NK-92 treated with Interleukin-12 subunit alpha and Interleukin-12 subunit beta, amount 100 ng/mL, for 24 hours (cell line): ENCODE measurements at places on chromosomes 5 and 9.
A peak's percentile ranks its signal among the peaks of the same experiment; 100 is the strongest.

- DNase-seq = peak; percentile 45
These were observed 3.6 kb downstream of the IQGAP2 start for GRCh38 chr5:76406673-76407072.

GRCh38 chr5:144487207-144487606 lies 316.5 kb downstream of the KCTD16 start:
- no peak for DNase-seq

DNA sequence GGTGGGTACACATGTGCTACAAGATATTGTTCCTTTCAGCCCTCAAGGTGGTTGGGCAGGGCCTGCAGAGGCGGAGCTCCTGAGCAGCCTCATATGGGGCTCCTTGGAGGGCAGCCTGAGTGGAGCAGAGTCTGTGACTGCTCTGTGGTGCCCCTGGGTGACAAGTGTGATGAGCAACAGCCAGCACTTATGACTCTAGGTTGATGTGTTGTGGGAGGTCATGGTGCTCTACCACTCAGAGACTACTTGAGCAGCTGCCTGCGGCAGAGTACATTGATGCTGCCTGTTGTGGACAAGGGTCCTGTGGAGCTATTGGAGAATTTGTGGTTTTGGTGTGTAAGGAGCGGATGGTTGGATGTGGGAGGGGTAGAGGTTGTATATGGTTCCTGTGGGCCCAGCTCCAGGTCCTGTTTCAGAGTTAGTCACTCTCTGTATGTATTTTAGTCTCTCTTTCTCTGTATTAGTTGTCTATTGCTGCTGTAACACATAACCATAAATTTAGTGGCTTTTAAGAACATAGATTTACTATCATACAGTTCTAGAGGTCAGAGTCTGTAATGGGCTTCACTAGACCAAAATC lies 141.3 kb downstream of the SREK1 start:
- DNase-seq = no peak

DNA sequence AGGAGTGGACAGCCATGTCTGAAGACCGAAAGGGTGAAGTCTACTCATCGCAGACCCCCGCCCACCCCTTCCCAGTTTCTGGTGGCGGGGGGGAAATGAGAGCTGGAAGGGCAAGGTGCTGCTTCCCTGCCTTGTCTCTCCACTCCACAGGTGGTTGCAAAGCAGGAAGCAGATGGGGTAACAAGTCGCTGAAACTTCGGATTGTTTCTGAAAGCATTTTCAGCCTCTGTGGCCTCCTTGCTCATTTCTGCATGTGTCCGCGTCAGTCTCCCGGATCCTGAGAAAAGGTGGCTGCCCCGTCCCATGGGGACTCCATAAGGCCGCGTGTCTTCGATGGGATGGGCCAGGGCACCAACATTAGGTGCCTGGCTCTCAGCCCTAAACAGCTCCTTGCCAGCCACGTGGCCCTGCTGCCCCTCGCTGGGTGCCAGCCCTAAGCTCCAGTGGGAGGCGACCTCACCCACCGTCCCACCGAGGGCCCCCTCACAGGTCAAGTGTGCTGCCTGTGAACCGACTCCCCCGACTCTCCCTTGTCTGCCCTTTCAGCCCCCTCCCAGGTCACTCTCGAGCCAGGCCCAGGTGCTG lies 971 bp downstream of the PHYKPL start:
- no peak for DNase-seq

- DNase-seq = no peak
These were observed 3.3 kb downstream of the SLC36A2 start for GRCh38 chr5:151344088-151344487.

GRCh38 chr5:112492291-112492690 lies 73.2 kb upstream of the EPB41L4A start:
- peak; percentile 5 for DNase-seq

DNA sequence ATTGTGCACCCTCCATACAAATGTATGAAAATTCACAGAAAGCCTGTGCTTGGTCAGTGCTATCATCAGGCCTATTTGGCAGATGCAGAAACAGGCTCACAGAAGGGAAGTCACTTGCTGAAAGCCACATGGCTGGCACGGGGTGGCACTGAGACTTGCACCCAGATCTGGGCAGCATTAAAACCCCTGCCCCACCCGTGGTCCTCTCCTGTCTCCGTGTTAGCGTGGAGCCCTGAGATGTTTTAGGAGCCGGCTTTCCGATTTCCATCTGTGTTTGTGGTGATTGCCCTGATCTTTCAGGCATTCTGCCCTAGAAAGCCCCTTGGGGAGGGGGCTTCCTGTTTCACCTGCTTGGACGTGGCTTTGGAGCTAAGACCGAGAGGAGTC lies 102.2 kb upstream of the IER5L start:
- DNase-seq = no peak

GRCh38 chr9:76516871-76517270 lies 57.9 kb downstream of the GCNT1 start:
- DNase-seq = no peak

DNA sequence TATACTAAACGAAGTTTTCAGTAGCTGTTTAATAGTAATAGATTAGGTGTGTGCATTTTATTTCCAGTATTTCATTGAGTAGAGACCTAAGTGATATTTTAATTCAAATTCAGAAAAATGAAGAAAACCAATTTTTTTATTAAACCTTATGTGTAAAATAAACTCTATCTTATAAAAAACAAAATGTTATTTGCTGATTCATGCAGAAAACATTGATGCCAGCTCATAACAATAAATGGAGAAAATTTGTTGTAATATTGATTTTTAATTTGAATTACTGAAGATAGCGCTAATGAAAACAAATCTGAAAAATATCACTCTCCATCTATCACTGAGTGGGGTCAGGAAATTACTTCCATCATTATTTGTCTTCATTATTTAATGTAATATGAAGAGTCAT lies 1177.8 kb upstream of the SEMA6A start:
- no peak for DNase-seq

DNA sequence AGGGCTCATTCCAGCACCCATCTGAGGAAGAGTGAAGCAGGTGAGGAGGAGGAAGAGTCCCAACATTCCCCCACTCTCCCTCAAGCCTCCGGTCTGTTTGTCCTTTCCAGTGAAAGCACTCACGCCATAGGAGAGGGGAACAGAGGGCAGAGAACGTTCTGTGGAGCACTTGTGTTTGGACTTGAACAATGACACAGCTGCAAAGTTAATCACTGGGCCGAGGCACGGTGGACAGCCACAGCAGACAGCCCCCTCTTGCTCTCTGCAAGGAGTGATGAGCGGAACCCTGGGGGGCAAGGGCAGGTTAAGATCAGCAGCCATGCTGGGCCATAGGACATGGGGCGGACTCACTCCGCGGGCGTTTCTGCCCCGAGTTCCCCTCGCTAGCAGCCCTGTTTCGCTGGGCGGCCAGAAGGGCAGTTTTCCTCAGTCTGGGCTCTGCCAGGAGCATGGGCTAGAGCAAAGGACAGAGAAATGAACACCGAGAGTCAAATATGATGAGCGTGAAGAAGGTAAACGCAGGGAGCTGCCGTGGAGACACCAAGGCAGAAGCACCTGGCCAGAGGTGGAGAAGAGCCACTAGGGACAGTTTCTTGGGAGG lies 185.7 kb downstream of the GAPVD1 start:
- no peak for DNase-seq

- no peak for DNase-seq
These were observed 40.4 kb downstream of the PCSK5 start for GRCh38 chr9:75930730-75931321.

GRCh38 chr9:6692433-6692832 lies 46.9 kb upstream of the GLDC start:
- no peak for DNase-seq

DNA sequence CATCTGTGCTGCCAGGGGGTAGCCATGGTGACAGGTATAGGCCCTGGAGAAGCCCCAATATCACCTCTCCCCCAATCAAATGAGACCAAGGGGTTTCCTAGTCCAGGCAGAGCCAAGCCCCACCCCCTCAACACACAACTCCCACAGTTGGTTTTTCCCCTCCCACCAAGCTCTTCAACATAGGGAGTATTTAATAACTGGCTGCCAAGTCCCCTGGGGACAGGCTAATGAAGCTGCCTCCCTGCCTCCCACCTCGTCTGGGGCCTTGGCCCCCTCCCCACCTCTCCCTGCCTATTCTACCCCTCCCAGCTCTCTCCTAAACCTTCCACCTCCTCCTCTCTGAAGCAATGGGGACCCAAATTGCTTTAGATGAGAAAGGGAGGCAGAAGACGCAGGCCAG lies 23.4 kb downstream of the CPLX2 start:
- DNase-seq = no peak

- DNase-seq = no peak
These were observed 17.7 kb downstream of the DHX29 start for GRCh38 chr5:55289808-55290207.

- DNase-seq = no peak
These were observed 62.1 kb downstream of the PDE4D start for GRCh38 chr5:59831326-59832010.

DNA sequence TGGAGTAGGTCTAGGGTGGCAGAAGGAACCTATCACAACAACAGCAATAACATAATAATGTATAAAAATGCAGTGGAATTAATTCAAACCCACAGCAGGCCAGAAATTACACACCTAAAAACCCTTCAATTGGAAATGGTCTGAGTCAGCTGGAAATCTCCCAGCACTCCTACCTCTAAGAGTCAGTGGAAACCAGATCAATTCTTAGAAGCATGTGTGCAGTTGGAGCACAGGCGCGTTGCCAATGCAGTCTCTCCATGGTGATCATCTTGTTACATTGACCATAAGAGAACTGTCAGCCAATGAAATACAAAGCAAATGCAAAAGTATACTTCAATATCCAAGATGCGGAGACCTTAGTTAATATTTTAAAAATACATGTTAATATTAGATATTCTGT lies 15.1 kb upstream of the CSNK1G3 start:
- no peak for DNase-seq

DNA sequence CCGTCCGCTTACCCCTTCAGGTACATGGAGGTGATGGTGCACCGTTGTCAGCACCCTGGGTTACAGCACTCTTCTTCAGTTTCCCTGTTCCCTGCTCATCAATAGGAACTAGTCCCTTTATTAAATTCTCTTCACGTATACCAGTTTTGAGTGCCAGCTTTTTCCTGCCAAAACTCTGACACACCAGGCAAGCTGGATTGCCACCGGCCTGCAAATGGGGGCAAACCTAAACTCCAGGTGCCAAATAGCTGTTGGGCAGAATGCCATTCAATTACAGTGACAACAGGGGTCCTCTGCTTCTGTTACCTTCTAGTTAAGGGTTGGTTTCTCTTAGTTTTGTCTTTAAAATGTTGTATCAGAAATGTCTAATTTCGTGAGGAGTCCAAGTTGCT lies 400.4 kb downstream of the OSTF1 start:
- DNase-seq = no peak

DNA sequence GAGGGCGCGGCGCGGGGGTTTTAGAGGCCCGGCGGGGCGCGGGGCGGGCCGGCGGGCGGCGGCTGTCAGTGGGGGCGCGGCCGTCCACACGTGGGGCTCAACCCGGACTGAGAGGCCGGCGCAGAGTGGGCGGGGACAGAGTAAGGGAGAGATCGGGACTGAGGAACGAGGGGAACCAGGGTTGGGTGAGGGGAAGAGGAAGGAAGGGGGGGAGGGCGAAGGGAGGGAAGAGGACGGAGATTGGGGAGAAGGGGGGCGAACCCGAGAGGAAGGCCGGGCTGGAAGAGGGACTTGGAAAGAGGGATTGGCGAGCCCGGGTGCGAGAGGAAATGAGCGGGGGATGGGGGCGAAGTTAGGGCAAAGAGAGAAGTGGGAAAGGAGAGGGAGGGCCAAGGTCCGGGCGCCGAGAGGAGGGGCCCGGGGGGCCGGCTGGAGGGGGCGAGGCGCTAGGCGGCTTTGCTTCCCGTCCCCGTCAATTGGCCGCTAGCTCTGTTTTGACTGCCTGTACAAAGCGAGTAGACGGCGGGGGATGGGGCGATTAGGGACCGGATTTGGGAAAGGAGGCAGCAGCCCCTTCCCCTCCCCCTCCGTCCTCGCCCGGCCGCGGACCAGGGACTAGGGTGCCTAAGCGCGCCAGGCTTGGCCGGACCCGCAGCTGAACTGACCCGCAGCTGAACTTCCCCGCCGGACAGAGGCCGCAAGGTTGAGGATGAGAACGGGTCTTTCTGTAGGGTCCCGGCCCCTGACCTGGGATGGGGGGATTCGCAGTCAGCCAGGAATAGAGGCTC lies 399 bp upstream of the FBN2 start:
- no peak for DNase-seq

DNA sequence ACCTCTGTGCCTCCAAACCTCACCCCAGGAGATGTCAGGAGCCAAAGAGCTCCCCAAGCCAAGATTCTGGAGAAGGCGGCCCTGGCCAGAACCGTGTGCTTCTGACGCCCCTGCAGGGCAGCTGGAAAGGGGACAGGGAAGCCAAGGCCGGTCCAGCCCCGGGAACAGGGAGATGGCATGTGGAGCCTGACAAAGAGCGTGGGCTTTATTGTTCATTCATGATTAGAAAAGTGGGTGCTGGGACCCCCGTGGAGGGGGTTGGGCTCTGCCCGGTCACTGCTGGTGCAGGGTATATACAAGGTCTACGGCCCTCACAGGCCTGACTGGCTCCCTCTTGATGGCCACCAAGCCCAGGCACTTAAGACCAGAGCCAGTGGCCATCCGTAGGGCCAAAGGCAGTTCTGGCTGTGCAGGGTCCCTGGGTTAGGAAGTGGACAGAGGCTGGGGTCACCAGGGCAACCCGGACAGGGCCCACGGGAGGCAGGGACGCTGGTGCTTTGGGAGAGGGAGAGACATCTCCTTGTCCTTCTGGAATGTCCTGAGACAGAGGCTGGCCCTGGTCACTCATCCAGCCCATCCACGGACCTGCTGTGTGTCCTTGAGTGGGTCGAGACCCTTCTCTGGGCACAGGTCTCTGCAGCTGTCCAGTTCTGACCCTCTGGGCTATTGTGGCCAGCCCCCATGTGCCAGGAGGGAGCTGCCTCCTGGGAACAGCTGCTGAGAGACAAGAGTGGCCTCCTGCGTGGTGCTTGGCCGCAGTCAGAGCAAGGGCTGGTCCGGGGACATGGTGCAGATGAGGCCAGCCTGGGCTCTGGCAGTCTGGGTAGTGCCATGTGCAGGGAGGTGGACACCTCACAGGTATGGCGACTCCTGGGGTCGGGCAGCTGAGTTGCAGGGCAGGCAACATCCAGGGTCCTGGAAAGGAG lies 12.5 kb downstream of the NINJ1 start:
- no peak for DNase-seq

DNA sequence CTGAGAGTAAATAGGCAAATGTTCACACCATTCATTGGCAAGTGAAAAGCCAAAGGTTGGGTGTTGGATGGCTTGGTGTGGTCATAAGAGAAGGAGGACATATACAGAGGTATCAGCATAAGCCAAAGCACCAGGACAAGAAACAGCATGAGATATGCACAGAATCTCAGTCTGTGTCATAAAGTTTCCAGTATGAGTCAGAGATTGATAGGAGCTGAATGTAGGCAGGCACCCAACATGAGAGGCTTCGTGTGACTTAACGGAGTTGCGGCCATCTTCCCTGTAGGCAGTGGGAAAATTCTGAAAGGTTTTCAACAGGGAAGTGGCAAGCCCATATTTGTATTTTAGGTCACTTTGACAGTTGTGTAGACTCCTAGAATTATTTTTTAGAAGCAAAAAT lies 54.5 kb downstream of the SNCAIP start:
- DNase-seq = no peak

DNA sequence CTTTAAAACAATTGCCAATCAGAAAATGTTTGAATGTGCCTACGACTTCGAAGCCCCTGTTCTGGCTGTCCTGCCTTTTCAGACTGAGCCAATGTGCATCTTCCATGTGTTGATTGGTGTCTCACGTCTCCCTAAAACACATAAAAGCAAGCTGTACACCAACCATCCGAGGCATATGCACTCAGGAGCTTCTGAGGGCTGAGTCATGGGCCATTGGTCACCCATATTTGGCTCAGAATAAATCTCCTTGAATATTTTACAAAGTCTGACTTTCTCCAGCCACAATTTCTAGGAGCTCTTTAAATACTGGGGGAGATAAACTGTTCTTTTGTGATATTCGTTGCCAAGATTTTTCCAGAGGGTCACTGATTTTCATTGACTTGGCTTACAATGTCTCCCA lies 53.9 kb downstream of the C9orf57 start:
- no peak for DNase-seq
